Lower lobe of right lung (tissue), 2 donors: ENCODE measurements at places on chromosomes 16 and 17. TPM values are rescaled to one million over a fixed set of nuclear protein-coding genes. Genes with fewer than 3 reads are reported as not detected.

- DNase-seq: no peak
Measured at GRCh38 chr17:82786427-82786826, 34.6 kb downstream of the TBCD start.

SLC5A2 gene
- total RNA-seq: 2.0 TPM

- no peak for DNase-seq
Measured at GRCh38 chr16:88063211-88063773, 112.1 kb downstream of the BANP start.

NAT9 gene
- 48.6 TPM for total RNA-seq

DNA sequence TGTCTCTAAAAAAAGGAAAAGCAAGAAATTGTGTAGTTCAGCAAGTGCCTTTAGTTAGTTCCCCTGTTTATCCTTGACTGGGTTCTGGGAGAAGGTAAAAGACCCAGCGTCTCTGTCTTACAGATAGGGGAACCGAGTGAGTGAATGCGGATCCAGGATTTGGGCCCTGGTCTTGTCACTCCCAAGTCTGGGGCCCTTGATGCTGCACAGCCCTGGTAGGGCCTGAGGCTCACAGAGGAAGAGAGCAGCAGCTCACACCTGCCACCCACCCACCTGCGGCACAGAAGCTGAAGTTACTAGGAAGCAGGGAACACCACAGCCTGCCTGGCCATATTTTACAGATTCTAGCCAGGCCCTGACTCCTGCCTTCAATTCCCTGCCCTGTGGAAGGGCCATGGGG is 22.2 kb downstream of the LASP1 start:
- DNase-seq: no peak

- DNase-seq: no peak
Measured at GRCh38 chr17:10799407-10799806, 4.5 kb downstream of the TMEM238L start.

CNTNAP4 gene
- total RNA-seq: not detected

DNA sequence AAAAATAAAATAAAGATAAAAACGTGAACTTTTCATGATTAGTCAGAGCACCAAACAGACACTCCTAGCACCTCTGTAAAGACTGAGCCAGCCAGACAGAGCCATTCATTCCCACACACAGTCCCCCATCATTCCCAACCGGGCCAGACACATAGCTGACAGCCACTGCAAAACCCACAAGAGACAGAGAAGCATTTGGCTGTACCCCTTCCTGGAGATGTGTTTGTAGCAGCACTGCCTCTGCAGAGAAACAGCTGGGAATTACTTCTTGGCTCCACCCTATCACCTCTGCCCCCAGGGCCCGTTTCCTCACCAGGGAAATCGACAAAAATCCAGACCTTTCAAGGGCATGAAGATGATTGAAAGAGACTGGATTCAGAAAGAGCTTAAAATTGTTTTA is 46.4 kb downstream of the MYH11 start:
- DNase-seq: no peak

DNA sequence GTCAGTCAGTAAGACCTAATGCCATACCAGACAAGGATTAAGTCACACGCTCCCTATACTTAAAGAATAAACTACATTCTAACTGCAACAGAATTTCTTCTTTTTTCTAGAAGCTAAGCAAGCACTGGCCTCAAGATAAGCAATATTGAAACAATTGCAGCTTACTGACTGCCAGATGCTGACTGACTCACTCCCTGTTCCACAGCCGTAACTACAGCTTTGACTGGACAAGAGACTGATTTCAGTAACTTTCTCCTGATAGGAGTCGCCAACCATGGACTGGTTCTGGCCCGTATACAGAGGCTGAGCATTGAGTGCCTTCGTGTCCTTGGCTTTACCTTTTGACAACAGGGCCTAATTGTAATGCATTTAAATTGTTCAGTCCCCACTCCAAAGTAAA is 67.9 kb downstream of the TRIM37 start:
- no peak for DNase-seq

DNA sequence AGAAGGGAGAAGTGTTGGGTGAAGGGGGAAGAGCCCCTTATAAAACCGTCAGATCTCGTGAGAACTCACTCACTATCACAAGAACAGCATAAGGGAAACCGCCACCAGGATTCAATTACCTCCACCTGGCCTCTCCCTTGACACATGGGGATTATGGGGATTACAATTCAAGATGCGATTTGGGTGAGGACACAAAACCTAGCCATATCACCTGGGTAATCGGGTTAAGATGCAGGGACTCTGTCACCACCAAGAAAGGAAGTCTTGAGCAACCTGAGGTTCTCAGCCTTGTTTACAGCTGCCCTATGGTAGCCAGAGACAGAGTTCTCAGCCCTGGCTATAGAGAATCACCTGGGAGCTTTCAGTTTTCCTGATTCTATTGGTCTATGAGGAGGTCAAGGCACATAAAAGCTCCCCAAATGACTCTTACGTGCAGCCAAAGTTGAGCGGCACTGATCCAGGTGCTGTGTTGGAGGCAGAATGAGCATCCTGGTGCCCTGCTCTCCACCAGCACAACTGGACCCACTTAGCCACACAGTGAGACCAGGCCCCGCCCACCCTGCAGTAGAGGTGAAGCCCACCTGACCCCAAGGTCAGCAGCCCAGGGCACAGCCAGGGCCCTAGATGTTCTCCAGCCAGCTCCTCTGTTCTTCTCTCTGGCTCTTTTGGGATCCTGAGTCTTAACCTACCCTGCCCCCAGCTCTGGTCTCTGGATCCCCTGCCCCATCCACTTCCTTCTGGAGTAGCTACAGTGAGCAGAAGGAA is 138.5 kb upstream of the CDH5 start:
- no peak for DNase-seq

TUBB3 gene
- 2.1 TPM for total RNA-seq

DNA sequence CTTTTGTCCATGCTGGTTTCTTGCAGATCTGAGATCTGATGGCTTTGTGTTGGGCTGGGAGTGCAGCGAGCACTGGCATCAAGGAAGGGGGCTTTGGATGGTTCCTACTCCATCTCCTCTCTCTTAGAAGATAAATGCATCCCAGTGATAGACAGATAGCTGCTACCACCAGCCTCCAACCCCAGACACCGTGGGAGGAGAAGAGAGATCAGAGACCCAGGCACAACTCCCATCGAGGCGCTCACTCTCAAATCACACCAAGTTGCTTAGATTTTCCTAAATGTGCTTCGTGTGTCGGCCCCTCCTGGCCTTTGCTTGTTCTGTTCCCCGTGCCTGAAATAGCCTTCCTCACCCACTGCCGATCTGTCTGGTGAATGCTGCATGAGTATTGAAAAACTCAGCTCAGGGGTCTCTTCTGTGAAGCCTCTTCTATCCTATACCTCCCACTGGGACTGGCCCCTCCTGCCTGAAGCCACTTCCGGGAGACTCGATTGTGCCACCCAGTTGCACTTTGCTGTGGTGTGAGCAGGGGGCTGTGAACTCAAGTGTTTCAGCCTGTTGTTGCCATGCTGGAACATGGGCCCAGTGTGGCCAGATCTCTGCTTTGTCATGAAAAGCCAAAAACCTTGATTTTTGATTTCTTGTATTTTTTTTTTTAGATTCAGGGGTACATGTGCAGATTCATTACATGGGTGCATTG is 242.7 kb downstream of the GSG1L start:
- no peak for DNase-seq

- peak; percentile 44 for DNase-seq
Measured at GRCh38 chr16:2774161-2774891, 2.8 kb downstream of the ELOB start.

NBR1 gene
- 93.3 TPM for total RNA-seq

DNA sequence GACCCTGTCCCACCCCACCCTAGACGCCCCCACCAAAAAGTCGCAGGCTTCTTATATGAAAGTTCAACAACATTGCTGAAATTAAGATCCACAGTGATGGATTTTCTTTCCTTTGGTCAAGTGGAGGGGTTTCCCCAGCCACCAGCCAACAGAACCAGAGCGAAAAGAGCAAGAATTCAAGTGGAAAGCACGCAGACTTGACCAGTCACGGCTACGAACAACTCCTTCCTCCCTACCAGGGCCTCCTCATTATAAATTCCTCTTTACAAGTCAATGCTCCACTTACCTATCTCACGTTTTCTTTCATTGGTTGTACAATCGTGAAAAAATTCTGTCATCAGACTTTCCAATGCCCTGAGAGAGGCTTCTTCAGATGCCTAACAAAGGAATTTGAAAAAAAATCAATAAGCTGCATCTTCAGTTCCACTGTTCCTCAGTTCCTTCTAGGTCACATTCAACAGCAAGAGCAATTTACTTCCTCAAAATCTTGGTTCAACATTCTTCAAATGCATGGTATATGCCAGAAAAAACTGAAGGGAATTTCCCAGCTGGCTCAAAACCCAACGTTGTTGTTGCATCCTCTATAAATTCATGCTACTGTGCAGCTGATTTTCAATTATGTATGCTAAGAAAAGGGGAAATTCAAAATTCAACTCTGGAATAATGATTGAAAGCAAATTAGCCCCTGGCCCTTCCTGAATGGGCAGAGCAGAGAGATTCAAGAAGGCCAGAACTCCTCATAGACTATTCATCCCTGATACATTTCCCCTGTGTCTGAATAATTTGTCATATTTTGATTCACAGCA is 30.9 kb downstream of the XPO6 start:
- no peak for DNase-seq

CYBC1 gene
- 132 TPM for total RNA-seq

- DNase-seq: no peak
Measured at GRCh38 chr16:85376292-85377095, 236.6 kb upstream of the GSE1 start.

C16orf95 gene
- 3.0 TPM for total RNA-seq

MT1E gene
- 158 TPM for total RNA-seq

DNA sequence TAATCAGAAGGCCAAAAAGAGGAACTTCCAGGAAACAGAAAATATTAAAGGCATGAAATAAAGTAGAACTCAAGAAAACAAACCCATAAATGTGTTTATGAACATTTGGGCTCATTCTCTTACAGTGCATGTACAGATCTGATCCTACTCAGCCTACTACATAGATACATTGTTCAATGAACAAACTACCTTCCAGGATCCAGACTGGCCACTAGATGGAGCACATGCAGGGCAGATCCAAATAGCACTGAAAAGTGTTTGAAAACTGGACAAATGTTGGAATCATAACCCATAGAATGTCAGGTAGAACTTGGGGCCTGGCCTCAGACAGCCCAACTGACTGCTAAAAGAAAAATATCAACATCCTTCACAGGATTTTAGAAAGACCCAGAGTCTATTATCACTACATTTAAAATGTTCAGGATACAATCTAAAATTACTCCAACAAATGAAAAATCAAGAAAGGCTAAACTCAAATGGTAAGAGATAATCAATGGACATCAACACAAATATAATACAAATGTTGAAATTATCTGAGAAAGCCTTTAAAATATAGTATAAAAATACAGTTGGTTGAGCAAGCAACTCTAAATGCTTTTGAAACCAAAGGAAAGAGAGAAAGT is 122.4 kb upstream of the NUDT7 start:
- no peak for DNase-seq

SEZ6L2 gene
- total RNA-seq: 10.7 TPM

- peak; percentile 66 for DNase-seq
Measured at GRCh38 chr16:84597528-84597896, 20.4 kb downstream of the COTL1 start.

DNA sequence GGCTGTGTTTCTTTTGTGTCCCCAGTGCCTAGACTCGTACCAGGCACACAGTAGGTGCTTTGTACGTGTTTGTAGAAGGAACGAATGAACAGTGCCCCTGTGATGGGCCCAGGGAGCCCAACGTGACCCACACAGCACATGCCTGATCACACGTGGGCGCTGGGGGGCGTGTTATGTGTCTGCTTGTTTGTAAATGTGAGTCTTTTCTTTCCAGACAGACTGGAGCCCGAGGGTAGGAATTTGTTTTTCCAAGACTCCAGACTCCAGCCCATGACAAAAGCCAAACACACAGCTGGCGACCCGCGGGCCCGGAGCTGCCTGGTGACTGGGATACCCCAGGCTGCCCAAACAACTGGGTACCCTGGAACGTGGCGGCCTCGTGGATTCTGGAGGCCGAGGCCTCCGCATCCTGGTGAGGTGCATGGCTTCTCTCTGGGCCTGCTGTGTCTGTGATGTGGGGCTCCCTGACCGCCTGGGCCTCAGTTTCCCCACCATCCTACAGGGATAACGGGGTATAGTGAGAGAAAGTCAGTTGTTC is 14.9 kb upstream of the CBFA2T3 start:
- DNase-seq: no peak

NATD1 gene
- total RNA-seq: 15.7 TPM

KRT32 gene
- not detected for total RNA-seq

DNA sequence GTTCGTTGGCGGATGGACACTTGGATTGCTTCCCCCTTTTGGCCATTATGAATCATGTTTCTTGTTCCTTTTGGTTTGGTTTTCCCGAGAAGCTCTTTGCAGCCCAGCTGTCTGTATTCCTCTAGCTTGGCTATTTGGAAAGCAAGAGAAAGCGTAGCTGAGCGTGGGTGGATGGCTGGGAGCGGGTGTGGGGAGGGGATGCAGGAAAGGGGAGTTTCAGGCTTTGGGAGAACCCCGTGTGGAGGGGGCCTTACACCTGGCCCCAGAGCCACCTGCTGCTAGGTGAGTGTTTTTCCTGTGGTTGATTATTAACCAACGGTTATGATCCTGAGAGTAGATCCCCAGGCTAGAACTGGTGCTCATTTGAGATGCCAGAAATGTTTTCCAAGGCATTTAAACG is 103.7 kb downstream of the RAP1GAP2 start:
- no peak for DNase-seq

TSPAN10 gene
- 1.1 TPM for total RNA-seq

GRCh38 chr17:41536741-41537613 is 8.9 kb upstream of the KRT19 start:
- no peak for DNase-seq

BMERB1 gene
- total RNA-seq: 16.1 TPM

- no peak for DNase-seq
Measured at GRCh38 chr17:72142614-72143013, 21.8 kb downstream of the SOX9 start.

GRCh38 chr17:28291780-28292330 is 27.1 kb upstream of the TMEM97 start:
- DNase-seq: no peak

DNA sequence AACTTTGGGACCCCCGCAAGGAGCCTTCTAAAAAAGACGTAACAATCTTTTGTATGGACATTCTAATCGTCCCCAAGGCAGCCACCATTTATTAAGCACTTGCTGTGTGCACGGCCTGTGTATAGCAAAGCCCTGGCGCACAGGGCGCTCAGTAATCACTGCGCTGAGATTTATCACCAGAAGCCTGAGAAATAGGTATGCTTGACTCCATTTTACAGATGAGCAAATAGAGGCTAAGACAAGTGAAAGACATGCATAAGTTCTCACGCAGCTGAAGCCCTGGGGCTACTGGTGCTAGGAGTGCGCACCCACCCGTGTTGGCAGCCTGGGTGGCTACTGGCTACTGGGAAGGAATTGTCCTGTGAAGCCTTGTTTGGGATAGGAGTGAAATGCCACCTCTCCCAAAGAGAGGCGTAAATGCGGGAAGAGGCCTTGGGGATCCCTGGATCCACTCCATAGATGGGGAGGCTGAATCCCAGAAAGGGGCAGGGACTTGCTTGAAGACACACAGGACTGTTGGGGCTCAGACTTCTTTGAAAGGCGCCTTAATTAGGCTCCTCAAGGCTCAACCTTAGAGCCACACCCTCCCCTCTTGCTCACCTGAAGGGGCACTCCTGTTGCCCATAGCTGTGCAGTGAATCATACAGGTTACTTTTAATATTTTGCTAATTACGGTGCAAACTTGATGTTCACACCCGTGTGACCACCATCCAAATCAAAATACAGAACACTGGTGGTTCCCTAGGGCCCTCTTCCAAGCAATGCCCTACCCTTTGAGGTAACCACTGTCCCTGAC is 634 bp upstream of the NATD1 start:
- no peak for DNase-seq

TMEM100 gene
- 443 TPM for total RNA-seq

WFDC1 gene
- 18.0 TPM for total RNA-seq

GRCh38 chr17:20189979-20190378 is 180.8 kb downstream of the SPECC1 start:
- DNase-seq: no peak
